Mesothelial cell of epicardium (in vitro differentiated cells): ENCODE measurements at places on chromosomes 13 and 19. TPM values are rescaled to one million over a fixed set of nuclear protein-coding genes. Genes with fewer than 3 reads are reported as not detected.

DNA sequence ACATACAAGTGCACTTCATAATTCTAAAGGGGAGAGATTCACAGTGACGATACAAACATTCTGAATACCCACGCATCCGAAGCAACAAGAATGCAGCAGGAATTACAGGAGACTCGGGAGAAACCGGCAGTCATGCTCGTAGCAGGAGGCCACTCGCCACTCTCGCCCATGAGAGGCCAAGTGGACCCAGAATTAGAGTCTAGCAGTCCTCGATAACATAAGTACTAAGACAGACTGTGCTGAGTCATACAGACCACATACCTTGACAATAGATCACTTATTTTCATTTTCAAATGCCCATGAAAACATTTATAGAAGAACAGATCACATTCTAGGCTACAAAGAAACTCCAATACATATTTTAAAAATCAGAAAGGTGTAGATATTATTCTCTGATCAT is 299.1 kb upstream of the TSHZ3 start:
- peak; percentile 25 for DNase-seq
- H3K27me3 ChIP-seq, result peaks cover 4% of the 10 kb centered on the region
- no peak overlapping the region for H3K27ac ChIP-seq
- H3K4me1 ChIP-seq, result peaks cover 9% of the 10 kb centered on the region
- no peaks in the 10 kb centered on the region for H3K36me3 ChIP-seq
- no peak overlapping the region for H3K4me3 ChIP-seq

- no peaks in the 10 kb centered on the region for H3K27me3 ChIP-seq
- peaks cover 90% of the 10 kb centered on the region for H3K4me1 ChIP-seq
- H3K27ac ChIP-seq, result peak overlapping the region; percentile 60
Measured at GRCh38 chr19:32035626-32036025, 309.8 kb upstream of the ZNF507 start.

The ZNF274 gene
- 27.4 to 30.6 TPM (median 27.9 TPM) in 3 replicates for total RNA-seq

The LILRA1 gene
- total RNA-seq, result not detected in 3 replicates

DNA sequence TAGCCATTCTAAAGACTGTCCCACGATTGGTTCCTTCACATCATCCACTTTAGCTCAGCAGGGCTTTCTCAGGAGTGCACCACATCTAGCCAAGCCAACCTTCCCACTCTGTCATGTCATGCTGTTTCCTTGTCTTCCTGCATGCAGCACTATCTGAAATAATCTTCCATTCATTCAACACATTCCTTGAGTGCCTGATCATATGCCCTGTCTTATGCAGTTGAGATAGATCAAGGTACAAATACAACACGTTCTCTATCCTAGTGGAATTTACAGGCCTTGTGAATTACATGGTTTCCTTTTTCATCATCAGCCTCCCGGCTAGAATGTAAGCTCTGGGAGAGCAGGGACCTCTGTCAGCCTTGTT is 6.8 kb upstream of the MRPS31 start:
- H3K36me3 ChIP-seq, result no peaks in the 10 kb centered on the region
- peaks cover 12% of the 10 kb centered on the region for H3K4me1 ChIP-seq
- no peak overlapping the region for H3K27ac ChIP-seq

The CD22 gene
- total RNA-seq, result 54.6 to 59.9 TPM (median 56.3 TPM) in 3 replicates

The DCLK1 gene
- 21.7 to 23.1 TPM (median 22.6 TPM) in 3 replicates for total RNA-seq

DNA sequence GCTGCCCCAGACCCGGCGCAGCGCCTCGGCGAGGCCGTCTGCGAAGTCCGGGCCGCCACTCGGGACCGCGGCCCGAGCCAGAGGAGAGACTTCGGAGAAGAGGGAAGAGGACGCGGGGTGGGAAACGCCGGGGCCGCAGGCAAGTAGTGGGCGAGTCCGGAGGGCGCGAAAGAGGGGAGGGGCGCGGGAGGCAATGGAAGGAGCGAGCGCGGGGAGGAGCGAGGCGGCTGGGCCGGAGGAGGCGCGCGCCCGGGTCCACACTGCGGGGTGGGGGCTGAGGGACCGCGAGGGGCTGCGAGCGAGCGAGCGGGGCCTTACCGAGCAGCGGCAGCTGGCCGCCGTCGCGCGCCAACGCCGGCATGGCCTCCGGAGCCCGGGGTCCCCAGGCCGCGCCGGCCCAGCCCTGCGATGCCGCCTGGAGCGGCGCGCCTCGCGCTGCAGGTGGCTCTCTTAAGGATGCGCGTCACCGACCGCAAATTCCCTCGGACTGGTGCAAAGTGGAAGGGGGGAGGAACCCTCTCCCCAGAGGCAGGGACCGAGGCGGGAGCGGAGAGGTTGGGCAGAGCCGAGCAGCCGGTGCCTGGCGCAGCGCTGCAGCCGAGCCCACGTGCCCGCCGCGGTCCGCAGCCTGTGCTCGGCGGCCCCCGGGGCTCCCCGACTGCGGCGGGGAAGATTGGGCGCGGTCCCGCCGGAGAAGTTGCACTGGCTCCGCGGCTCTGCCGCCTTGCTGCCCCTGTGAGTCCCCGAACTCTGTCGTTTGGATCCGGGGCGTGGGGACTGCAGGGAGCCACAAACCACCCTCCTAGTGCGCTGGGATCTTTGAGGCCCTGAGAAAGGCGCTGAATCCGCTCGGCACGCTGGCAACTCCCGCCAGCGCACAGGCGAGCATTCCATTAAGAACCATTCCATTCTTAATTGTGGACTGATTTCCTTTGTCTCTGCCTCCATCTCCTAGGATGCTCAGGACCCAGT is at the start of gene FLT3:
FLT3 (minus strand) TSS at position 427 of the 972 bp plus-strand sequence; CDS start at position 361, 66 bp downstream.
- H3K4me1 ChIP-seq, result no peaks in the 10 kb centered on the region
- DNase-seq, result peak; percentile 59
- H3K27me3 ChIP-seq, result peaks cover 95% of the 10 kb centered on the region
- H3K27ac ChIP-seq, result no peak within 1 kb of the TSS
- H3K36me3 ChIP-seq, result no peaks in the 10 kb centered on the region

GRCh38 chr13:66576381-66576780 is 653.8 kb downstream of the PCDH9 start:
- no peaks in the 10 kb centered on the region for H3K27me3 ChIP-seq
- H3K4me3 ChIP-seq, result no peak overlapping the region
- H3K27ac ChIP-seq, result no peak overlapping the region
- no peak for DNase-seq
- H3K4me1 ChIP-seq, result no peaks in the 10 kb centered on the region

- H3K27me3 ChIP-seq, result peaks cover 4% of the 10 kb centered on the region
- no peaks in the 10 kb centered on the region for H3K36me3 ChIP-seq
- no peak for DNase-seq
- H3K27ac ChIP-seq, result no peak overlapping the region
Measured at GRCh38 chr13:50596776-50597203, 246.7 kb downstream of the DLEU7 start.

The FAM216B gene
- not detected in 3 replicates for total RNA-seq

The SH2D3A gene
- total RNA-seq, result 13.3 to 13.9 TPM (median 13.4 TPM) in 3 replicates

The CYSLTR2 gene
- 3.5 to 3.9 TPM (median 3.5 TPM) in 3 replicates for total RNA-seq

- no peak overlapping the region for H3K4me3 ChIP-seq
- no peaks in the 10 kb centered on the region for H3K4me1 ChIP-seq
- H3K27ac ChIP-seq, result no peak overlapping the region
- DNase-seq, result no peak
Measured at GRCh38 chr19:13526552-13526951, 20.3 kb upstream of the CACNA1A start.

DNA sequence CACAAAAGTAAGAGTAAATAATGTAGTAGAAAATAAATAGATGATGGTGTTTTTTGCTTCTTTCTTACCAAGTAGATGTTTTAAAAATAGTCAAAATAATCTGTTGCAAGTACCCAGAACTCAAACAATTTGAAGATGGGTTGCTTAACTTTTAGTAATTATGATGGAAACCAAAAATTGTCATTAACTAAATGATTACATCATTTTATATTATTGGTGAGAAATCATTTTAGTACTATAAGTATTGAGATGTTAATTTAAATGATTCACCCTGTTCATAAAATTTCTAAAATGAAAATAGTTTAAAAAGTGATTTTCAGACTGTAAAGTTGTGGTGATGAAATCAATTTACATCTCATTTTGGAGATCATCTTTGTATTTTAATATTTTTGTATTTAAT is 404.5 kb downstream of the GPC5 start:
- H3K4me1 ChIP-seq, result peaks cover 46% of the 10 kb centered on the region
- no peaks in the 10 kb centered on the region for H3K27me3 ChIP-seq
- H3K4me3 ChIP-seq, result no peak overlapping the region
- H3K36me3 ChIP-seq, result no peaks in the 10 kb centered on the region
- no peak overlapping the region for H3K27ac ChIP-seq

The TTC9B gene
- not detected in 3 replicates for total RNA-seq

The DNM2 gene
- total RNA-seq, result 126 to 128 TPM (median 128 TPM) in 3 replicates

GRCh38 chr19:15498910-15499309 is 9.4 kb upstream of the CYP4F22 start:
- H3K27ac ChIP-seq, result no peak overlapping the region
- H3K27me3 ChIP-seq, result no peaks in the 10 kb centered on the region
- H3K4me3 ChIP-seq, result no peak overlapping the region
- H3K4me1 ChIP-seq, result no peaks in the 10 kb centered on the region

The GJB2 gene
- total RNA-seq, result 24.4 to 27.2 TPM (median 25.4 TPM) in 3 replicates

The TNFAIP8L1 gene
- total RNA-seq, result 7.4 to 8.2 TPM (median 7.7 TPM) in 3 replicates

GRCh38 chr19:21221693-21222092 is 79.9 kb downstream of the ZNF431 start:
- no peak overlapping the region for H3K4me3 ChIP-seq
- no peaks in the 10 kb centered on the region for H3K27me3 ChIP-seq
- DNase-seq, result no peak
- peaks cover 1% of the 10 kb centered on the region for H3K36me3 ChIP-seq
- peaks cover 19% of the 10 kb centered on the region for H3K4me1 ChIP-seq

The ZNF101 gene
- 8.0 to 8.3 TPM (median 8.3 TPM) in 3 replicates for total RNA-seq

- peaks cover 4% of the 10 kb centered on the region for H3K36me3 ChIP-seq
- H3K4me3 ChIP-seq, result peak overlapping the region; percentile 55
- H3K27me3 ChIP-seq, result no peaks in the 10 kb centered on the region
- peak overlapping the region; percentile 34 for H3K27ac ChIP-seq
Measured at GRCh38 chr19:13979244-13979615, 26.9 kb downstream of the RFX1 start.

DNA sequence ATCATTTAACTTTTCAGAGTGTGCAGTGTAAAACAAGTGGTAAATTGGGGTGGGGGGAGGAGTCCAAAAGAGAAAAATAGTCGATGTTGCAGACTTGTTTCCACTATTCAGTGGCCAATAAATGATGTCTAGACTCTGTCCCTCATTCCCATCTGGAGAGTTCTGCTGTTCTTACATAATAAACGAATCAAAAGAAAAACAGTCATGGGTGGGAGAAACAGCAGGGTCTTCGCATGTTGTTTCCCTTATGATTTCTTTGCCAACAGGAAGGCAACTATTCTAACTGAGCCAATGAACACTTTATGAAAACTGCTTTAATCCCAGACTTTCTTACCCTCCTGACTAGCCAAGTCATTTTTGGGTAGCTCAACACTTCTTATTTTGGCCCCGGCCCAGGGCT is 615.5 kb downstream of the FGF9 start:
- peak overlapping the region; percentile 80 for H3K27ac ChIP-seq
- H3K4me1 ChIP-seq, result peaks cover 19% of the 10 kb centered on the region
- no peak for DNase-seq
- H3K27me3 ChIP-seq, result no peaks in the 10 kb centered on the region
- H3K36me3 ChIP-seq, result no peaks in the 10 kb centered on the region

DNA sequence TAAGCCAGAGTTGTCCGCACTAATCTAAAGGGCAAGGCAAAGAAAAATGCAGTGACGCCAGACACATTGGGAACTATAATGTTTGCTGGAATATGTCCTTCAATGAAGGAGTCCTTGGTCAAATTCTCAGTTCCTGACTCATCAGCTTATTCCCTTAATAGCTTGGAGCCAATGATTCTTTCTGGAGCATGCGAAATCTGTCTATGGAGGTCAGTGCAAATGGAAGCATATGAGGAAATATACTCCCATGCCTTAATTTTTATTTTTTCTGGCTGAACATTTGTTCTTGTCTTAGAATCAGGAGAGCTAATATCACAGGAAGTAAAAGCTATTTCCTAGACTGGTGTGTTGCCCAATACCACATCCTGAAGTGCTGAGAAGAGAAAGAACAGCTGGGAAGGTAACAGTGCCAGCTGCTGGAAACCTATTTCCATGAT is 289.8 kb upstream of the SPRY2 start:
- no peak overlapping the region for H3K27ac ChIP-seq
- no peak for DNase-seq
- no peaks in the 10 kb centered on the region for H3K36me3 ChIP-seq
- H3K27me3 ChIP-seq, result no peaks in the 10 kb centered on the region
- H3K4me1 ChIP-seq, result peaks cover 13% of the 10 kb centered on the region
- no peak overlapping the region for H3K4me3 ChIP-seq

The AMER2 gene
- 0.57 to 0.60 TPM (median 0.60 TPM) in 3 replicates for total RNA-seq

GRCh38 chr13:18946738-18947137 is 234.9 kb downstream of the TUBA3C start:
- no peak overlapping the region for H3K27ac ChIP-seq
- no peaks in the 10 kb centered on the region for H3K4me1 ChIP-seq
- no peaks in the 10 kb centered on the region for H3K27me3 ChIP-seq
- peaks cover 4% of the 10 kb centered on the region for H3K36me3 ChIP-seq

- H3K27ac ChIP-seq, result peak overlapping the region; percentile 99
- peaks cover 31% of the 10 kb centered on the region for H3K4me1 ChIP-seq
- no peaks in the 10 kb centered on the region for H3K27me3 ChIP-seq
- DNase-seq, result no peak
Measured at GRCh38 chr19:48991873-48992580, 1.1 kb downstream of the GYS1 start.
